Stimulated activated CD8-positive, alpha-beta memory T cell treated with anti-CD3 and anti-CD28 coated beads, Interleukin-4, amount 100 ng/mL, for 1 hour (primary cell): ENCODE measurements at places on chromosomes 6 and 20.

- no peak for DNase-seq
Observed at GRCh38 chr6:104459543-104459942, 400.2 kb downstream of the HACE1 start.

GRCh38 chr6:52512199-52512598 lies 64.7 kb downstream of the TRAM2 start:
- no peak for DNase-seq

DNA sequence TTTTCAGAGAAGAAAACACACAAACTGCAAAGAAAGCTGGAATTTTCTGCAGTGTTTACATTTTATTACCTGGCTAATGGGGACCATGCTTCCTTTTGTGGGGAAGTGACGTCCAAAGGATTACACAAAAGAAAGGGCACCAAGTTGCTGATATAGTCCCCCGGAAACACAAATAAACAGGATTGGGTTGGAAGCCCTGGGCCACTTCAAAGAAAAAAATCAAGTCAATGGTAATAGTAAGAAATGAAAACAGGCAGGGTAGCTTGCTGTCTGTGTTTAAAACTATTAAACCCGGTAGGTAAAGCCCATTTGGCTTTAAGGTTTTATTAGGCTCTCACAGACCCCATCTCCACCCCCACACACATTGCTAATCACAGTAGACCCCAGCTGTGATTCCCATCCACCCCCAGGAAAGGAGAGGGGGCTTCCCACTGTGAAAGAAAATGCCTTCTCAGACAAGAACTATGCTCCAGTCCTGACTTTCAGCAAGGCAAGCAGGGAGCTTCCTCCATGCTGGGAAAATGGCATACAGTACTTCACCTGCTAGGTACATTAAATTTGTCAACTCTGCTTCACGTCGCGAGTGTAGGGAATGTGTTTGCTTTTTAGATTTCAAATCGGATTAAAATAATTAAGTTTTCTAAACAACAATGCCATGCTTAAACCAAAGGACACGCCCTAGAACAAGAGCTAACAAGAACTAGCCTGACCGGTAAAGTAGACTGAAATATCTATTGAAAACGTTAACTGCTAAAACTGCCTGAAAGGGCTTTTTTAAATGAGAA lies 1.1 kb downstream of the PERP start:
- DNase-seq, result no peak

DNA sequence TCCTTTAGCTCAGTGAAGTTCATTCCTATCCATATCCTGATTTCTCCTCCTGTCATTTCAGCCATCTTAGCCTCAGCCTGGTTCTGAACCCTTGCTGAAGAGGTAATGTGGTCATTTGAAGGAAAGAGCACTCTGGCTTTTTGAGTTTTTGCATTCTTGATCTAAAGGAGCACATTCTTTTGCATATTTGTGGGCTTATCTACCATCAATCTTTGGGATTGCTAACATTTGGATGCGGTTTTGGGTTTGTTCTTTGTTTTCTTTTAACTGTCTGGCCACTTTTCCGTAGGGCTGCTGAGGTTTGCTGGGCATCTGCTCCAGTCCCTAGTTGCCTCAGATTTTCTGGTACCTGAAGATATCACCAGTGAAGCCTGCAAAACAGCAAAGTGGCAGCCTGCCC lies 238.3 kb downstream of the EPM2A start:
- no peak for DNase-seq

- DNase-seq, result no peak
Observed at GRCh38 chr20:48805286-48805685, 22.5 kb downstream of the PREX1 start.

DNA sequence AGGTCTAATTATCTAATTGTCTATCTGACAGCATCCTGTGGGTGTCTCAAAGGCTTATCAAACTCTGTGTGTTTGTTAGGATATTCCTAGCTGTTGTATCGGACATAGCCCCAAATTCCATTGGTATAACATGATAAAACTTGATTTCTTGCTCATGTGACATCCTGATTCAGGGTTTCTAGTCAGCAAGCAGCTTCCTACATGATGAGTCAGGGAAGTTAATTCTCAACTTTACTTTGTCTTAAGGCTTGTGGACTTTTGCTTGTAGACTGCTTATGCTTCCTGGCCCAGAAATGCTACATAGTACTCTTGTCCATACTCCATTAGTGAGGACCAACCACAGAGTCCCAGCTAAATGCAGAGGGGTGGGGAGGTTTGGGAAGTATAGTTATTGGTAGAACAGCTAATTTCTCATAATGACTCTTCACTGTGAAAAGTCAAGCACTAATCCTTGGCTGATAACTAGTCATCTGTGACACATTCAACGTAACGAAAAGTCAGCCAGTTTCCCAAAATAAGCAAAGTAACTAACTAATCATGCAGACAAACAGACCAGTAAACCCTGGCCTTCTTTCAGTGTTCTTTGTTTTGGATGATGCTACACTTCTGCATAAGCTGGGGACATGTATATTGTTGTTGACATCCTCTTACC lies 25.8 kb downstream of the NKAIN2 start:
- DNase-seq, result no peak

DNA sequence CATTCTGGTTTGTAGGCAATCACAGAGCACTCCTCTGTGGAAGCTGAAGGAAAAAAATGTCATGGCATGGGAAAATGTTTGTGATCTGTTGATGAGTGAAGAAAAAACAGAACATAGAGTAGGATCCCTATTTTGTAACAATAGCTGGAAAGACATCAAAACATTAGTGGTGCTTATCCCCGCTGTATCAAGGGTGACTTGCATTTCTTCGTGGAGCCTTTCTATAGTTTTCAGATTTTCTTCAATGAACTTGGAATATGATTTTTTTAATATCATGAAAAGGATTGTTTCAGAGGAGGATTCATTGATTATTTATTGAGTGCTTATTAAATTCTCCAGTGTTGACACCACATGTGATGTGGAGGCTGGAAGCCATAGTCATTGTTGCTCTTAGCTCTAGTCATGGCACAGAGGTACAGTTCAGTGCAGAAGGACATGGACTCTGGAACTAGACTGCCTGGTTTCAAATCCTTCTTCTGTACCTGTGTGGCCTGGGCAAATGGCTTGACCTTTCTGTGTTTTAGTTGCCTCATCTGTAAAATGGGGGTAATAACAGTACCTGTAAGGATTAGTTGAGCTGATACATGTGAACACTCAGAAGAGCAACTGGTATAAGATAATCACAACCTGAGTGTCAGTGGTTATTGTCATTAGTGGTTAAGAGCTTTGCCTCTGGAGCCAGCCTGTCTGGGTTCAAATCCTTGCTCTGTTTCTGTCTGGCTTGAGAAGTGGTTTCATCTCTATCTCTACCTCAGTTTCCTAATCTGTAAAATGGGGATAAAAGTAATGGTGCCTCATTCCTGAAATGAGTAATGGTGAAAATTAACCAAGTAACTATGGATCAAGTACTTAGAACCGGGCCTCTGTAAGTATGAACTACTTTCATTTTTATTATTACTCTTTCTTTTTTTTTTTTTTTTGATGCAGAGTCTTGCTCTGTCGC lies 14.7 kb upstream of the CDKN1A start:
- DNase-seq, result no peak

DNA sequence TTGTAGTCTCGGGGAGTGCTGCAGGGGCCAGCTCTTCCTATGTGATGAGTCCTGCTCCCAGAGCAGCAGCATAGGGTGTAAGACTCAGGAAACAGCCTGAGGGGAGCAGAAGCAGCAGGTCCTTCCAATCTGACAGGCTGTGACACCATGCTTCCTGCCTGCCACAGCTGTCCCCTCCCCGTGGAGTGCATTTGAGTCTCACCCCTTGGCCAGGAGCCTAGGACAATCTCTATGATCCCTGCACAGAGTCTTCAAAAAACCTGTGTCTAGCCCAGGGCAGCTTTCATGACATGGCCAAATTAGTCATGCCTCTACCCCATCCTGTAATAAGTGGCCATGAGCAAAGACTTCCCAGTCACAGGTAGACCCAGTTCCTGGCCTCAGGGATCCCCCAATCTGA lies 23.1 kb upstream of the LRFN2 start:
- no peak for DNase-seq

GRCh38 chr20:40506537-40506939 lies 182.5 kb downstream of the MAFB start:
- no peak for DNase-seq

GRCh38 chr6:76004202-76004601 lies 68.3 kb downstream of the IMPG1 start:
- DNase-seq, result no peak

GRCh38 chr20:33836277-33836676 lies 25.1 kb downstream of the CHMP4B start:
- DNase-seq, result no peak

- DNase-seq, result no peak
Observed at GRCh38 chr6:26629359-26629758, 30.2 kb downstream of the ZNF322 start.

DNA sequence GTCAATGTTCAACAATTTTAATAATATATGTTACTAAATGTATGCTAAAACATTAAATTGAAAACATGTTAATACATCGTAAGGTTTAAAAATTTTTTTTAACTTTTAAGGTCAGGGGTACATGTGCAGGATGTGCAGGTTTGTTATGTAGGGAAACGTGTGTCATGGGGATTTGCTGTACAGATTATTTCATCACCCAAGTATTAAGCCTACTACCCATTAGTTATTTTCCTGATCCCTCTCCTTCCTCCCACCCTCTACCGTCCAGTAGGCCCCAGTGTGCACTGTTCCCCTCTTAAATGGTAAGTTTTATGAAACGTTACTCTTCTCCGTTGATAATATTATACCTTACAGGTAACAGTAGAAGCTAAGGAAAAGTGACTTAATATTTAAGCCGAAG lies 15.8 kb downstream of the PDE7B start:
- no peak for DNase-seq

- DNase-seq, result no peak
Observed at GRCh38 chr6:129015721-129016120, 132.8 kb downstream of the LAMA2 start.

DNA sequence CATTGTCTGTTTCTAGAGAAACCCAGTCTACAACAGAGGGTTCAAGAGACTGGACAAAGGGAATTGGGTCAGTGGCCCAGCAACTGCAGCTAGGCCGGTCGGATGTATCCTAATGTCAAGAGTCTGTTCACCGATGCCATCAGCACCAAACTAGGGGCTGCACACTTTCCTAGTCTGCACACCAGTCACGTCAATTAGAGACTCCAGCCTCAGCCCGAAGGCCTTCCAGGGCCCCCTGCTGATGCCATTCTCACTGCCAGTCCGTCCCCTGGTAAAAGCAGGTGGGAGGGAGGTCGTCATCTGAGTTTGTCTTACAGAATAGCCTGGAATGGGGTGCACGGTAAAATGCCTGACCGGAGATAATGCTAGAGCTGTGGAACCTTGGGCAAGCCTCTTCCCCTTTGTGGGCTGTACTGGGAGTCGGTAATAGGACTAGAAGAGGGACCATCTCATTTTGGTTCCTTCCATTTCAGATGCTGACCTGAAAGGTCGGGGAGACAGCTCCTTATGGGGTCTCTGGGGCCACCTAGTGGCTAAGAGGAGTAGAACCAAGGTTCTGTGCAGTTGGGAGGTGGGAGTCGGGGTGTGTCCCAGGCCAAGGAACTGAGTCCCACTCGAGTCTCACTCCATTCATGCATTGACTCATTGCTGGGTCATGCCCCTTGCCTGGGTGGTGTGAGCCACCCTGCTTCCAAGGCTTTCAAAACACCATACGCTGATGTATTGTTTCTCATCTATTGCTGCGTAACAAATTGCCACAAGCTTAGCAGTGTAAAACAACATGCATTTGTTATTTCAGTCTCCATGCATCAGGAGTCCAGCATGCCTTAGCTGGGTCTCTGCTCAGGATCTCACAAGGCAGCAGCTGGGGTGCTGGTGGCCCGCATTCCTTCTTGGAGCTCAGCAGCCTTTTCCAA lies 5.1 kb downstream of the SOX12 start:
- no peak for DNase-seq

DNA sequence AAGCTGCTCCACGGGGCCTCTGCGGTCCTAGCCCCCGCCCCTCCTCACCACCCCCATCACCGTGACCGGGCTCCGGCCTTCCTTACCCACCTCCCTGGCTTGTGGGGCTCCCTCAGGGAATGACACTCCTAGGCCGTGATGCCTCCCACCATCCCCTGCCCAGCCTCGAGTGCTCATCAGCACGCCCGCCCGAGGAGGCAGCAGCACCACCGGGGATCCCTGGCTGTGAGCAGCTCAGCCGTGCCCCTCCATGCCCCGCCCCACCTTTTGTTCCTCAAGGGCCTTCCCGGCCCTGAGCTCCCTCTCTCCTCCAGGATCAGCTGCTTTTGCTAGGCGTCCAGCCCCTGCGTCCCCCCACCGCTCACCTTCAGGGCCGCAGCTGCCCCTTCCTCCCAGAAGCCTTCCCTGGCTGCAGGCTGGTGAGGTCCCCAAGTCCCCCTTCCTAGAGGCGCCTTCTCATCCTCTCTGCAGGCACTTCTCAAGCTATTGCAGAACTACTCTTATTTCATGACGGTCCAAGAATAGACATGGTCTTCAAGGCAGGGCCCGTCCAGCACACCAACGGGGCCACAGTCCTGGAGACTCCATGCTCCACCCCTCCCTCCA lies 3.0 kb downstream of the FNDC11 start:
- DNase-seq, result no peak

- DNase-seq, result no peak
Observed at GRCh38 chr20:1945134-1945618, 48.7 kb downstream of the PDYN start.

GRCh38 chr6:119028091-119028490 lies 50.4 kb downstream of the FAM184A start:
- no peak for DNase-seq

DNA sequence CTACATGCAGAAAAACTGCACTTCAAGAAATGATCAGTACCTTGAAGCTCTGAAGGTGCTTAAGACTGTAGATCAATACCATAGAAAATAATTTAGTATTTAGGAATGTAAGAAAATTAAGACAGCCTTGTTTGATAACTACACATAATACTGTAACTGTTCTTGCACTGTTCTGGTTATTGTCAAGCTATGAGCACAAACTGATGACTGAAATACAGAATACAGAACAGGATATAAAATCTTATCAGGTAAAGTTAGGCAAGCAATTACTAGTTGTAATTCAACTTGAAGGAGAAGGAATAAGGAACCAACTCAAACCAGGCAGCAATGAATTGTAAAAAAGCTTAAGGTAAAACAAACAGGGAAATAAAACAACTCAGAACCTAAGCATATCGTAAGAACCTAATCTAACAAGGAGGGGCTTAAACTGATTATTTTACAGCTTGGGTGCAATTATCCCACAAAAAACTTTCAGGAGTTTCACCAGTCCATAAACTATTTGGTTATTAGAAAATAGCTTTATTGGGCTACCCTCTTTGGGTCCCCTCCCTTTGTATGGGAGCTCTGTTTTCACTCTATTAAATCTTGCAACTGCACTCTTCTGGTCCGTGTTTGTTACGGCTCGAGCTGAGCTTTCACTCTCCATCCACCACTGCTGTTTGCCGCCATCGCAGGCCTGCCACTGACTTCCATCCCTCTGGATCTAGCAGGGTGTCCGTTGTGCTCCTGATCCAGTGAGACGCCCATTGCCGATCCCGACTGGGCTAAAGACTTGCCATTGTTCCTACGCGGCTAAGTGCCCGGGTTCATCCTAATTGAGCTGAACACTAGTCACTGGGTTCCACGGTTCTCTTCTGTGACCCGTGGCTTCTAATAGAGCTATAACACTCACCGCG lies 97.7 kb downstream of the ATG5 start:
- DNase-seq, result no peak
